ENCODE measurements at places on chromosomes 7 and 10.

- DNase-seq, result no peak
These were observed 239.3 kb upstream of the PLPP4 start for GRCh38 chr10:120217736-120218135.

GRCh38 chr7:8232999-8233847 lies 28.7 kb downstream of the ICA1 start:
- DNase-seq, result no peak

DNA sequence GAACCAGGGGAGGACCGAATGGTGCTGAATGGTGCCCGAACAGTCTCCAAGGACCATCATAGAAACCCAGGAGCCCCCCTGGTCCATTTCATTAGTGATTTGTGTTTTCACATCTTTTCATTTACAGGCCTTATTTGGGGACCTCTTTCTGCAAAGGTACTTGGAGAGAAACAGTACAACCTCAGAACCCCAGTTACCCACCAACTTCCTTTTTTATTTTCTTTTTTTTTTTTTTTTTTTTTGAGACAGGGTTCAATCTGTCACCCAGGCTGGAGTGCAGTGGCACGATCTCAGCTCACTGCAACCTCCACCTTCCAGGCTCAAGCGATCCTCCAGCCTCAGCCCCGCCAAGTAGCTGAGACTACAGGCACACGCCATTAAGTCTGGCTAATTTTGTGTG lies 13.0 kb upstream of the ELN start:
- DNase-seq, result no peak

DNA sequence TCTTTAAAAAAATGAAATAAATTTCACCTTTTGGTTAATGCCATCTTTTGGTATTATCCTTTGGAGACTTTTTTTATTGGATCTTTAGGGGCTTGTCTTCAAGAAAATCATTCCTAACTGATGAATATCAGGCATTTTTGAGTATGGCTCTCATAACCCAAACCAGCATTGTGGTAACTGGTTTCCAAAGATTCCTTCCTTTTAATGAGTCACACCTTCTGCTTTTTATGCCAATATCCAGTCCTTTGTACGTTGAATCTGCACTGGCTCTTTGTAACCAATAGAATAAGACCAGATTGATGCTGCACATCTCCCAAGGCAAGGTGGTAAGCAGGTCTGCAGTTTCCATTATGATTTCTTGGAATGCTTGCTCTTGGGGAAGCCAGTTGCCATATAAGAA lies 89.1 kb downstream of the GPR158 start:
- no peak for DNase-seq

DNA sequence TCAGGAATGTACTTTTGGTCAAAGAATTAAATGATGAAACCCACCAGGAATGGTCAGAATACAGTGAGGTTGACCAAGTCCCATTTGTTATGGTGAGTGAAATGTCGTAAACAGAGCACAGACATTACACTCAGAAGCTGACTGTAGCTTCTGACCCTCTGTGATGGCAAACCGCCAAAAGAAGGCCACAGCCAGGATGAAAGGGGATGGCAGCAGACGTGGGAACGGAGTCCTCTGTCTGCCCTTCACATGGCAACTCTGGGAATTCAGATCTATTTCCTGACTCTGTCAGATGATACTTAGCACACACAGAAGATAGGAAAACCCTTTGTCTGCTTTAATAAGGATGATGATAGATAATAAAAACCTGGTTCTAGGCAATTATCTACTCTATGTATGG lies 757.1 kb downstream of the SORCS3 start:
- no peak for DNase-seq

DNA sequence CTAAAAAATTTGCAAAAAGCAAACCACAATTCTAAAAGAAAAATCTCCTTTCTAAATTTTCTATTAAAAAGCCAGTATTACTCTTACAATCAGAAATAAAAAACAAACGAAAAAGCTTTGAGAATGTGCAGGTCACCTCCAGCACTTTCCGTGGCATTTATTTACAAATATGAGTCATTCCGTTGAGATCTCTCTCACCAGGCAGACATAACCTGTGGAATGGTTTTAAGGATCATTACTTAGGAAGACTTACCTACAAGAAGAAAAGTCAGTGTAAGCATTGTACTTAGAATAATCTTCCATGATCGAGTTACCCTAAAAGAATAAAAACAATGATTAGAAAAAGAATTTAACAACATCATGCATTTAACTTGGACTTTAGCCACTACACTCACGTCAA lies 3.3 kb downstream of the SUN3 start:
- DNase-seq, result no peak

GRCh38 chr7:119999738-120000475 lies 273.1 kb upstream of the KCND2 start:
- no peak for DNase-seq

GRCh38 chr7:16055263-16055976 lies 365.9 kb downstream of the CRPPA start:
- DNase-seq, result no peak

- no peak for DNase-seq
These were observed 286.5 kb downstream of the PTEN start for GRCh38 chr10:88149906-88150305.

DNA sequence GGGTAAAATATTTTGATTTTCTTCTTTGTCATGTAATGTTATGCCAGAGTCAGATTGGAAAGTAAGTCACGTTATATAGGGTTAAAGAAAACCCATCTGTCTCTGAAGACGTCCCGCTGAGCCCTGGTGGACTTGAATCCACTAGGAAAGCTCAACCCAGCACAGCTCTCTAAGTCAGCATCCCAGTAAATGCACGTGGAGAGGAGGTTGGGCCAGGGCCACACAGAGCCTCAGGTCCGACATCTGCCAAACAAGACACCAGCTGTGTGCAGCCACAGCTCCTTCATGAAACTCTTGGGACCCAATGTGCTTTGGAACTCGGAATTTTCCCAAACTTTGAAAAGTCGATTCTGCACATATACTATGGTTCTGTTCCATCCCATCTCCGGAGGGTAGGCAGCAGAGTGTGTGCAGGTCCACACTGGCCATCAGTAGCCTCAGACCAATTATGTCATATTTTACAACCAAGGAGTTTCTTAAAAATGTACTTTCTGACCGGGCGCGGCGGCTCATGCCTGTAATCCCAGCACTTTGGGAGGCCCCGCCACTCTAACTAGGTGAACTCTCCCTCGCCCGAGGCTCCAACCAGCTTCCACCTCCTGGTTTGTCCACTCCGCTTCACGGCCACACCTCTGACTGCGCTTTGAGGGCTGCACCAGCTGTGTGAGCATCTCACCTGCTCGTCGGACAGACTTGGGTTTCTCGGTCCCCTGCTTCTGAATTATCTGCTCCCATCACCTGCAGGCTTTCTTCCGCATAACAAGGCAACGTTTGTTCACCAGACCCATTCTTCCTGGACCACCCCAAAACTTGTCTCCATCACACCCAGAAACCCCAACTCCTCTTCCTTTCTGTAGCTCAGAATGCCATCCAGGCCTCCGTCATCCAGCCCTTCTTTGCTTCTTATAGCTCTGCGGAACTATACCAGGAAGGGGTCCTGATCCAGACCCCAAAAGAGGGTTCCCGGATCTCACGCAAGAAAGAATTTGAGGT lies 29.7 kb upstream of the DNAJB6 start:
- DNase-seq, result no peak

DNA sequence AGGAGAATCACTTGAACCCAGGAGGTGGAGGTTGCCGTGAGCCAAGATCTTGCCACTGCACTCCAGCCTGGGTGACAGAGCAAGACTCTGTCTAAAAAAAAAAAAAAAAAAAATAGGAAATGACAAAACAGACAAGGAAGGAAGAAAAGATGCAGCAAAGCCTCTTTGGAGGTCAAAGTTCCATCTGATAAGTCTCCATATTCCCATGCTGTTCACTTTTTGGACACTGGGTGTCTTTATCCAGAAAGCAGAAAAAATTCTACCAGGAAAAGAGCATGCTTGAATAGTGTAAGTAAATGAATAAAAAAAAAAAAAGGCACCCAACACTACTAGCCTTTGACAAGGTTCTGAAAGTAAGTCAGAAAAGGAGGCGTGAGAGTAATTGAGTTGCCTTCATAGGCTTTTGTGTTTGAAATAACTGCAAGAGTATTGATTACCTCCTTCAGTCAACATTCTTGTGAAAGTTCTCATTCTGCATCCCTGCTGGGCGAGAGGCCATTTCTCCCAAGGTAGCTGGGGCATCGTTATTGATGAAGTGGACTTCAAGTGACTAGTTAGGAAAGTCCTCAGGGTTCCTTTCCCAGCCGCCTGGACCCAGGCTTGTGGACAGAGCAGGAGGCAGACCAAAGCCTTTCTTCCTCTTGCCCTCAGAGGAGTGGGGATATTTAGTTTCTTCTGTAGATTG lies 133.3 kb upstream of the KIF5B start:
- DNase-seq, result no peak

GRCh38 chr10:3783316-3783681 lies 1.7 kb downstream of the KLF6 start:
- peak; percentile 54 for DNase-seq

GRCh38 chr7:147912946-147913638 lies 677.5 kb upstream of the C7orf33 start:
- DNase-seq, result no peak

DNA sequence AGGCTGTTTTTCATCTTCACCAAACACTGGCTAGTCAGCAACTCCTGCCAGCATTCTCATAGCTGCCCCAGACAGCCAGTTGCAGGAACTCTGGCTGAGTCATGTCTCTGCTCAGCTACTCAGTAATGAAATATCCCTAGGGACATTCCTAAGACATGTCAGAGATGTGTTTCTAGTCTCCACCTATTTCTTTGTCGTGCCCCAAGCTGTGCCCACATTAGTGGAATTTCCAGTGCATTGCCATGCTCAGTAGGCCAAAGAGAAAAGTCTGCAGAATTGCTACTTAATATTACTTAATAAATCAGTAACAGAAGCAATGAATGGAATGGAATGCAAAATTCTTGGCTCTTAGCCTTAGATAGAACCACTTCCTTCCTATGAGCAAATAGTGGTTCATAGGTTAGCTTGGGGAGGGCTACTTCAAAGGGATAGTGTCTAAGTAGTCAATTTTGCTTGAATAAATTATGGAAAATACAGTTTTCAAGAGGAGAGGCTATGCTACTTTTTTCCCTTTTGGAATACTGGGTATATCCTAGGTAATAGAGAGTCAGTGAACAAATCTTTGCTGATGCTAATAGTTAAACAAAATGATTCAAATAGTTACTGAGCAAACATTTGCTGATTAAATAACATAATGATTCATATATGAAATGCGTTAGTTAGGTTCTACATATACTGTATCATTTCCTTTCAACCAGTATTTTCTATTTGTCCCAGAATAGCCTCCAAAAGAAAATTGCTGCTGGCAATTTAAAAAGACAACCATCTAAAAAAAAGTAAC lies 23.6 kb upstream of the SEMA3C start:
- no peak for DNase-seq

- DNase-seq, result no peak
These were observed 46.3 kb downstream of the PKD1L1 start for GRCh38 chr7:47902013-47902412.

GRCh38 chr7:99990460-99990852 lies 14.6 kb upstream of the AZGP1 start:
- no peak for DNase-seq

GRCh38 chr10:122083478-122084025 lies 94.6 kb downstream of the TACC2 start:
- no peak for DNase-seq

DNA sequence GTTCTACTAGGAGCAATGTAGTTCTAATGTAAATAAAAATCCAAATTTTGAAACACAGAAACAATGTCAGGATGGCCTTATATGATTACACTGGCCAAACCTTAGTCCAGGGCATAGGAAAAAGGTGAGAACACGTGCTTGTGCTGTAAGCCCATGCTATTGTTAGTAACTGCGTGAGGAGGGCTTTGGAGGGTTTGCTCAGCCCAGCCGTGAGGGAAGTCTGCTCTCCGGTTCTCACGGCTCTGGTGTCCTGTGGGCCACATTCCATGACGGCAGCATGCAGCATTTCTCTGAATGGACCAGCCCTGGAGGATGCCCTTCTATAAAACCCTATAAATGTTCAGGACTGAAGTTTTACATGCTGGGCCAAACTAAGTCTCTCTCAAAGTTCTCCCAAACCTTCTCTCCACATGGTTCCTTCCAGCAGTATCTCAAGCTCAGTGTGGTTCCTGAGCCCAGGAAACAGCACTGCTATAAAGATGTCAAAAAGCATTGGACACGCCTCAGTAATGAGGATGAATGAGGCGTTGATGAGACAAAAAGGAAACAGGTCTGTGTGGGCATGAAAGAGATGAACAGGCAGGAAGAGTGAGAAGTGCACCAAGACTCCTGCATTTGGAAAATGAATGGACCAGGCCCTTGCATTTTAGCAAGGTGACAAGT lies 174.8 kb upstream of the CDCA7L start:
- no peak for DNase-seq

DNA sequence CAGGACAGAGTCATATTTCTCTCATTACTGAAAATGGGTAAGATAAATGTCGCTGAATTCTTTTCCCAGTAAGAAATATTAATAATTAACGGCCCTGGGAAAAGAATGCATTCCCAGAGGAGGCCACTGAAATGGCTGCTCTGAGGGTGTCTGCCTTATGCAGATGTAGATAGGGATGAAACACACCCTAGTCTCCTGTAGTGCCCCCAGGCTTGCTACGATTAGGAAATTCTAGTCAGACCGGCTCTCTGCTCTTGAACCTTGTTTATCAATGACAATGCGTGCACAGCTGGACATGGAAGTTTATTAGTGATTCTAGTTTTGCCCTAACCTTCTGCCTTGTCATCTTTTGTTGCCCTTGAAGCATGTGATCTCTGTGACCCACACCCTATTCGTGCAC lies 291.1 kb downstream of the ZNF248 start:
- no peak for DNase-seq

- DNase-seq, result no peak
These were observed 691.9 kb downstream of the INHBA start for GRCh38 chr7:41010967-41011366.

DNA sequence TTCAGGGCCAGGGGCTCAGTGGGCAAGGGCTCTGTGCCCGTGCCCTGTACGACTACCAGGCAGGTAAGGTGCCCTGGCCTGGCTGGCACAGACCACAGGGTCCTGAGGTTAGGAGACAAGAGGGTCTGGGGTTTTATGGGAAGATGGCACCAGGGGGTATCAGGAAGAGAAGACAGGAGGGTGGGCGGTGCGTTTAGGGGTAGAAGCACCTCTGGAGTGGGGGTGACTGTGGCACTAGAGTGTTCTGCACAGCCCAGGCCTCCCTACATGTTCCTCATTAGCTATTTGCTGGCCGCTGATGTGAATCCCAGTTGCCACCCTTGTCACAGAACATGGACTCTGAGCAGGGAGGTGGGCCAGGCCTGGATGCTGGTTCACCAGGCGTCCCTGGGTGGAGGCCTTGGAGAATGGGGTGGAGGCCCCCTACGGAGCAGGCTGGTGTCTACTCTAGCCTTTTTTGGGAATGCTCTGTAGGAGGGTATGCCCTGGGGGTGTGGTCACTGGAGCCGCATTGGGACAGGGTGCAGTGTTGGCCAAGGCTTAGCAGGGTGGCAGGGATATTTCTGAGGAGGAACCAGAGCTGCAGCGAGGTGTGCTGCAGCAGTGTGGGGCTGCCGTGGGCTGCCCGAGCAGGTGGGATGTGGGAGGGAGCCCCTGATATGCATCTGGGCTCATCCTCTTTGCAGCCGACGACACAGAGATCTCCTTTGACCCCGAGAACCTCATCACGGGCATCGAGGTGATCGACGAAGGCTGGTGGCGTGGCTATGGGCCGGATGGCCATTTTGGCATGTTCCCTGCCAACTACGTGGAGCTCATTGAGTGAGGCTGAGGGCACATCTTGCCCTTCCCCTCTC lies 5.0 kb downstream of the PGAM2 start:
- no peak for DNase-seq
